NCI-H2081 (cell line): ENCODE measurements at places on chromosomes 2 and 18.

DNA sequence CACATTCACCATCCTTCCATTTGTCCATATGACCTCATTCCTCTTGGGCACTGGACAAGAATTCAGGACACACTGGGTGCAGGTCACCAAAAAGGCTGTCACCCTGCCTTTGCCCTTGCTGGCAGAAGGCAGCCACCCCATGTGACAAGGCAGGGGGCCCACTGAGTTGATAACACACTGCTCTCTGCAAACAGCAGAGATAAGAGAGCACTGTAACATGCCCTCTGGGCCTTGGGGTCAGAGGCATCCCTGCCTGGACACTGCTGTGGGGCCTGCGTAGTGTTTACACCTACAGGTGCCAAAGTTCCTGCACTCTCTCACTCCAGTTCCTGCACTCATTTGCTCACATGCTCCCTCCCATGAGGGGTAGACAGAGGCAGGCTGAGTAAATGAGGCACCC is 344.7 kb upstream of the TCF4 start:
- DNase-seq, result no peak

DNA sequence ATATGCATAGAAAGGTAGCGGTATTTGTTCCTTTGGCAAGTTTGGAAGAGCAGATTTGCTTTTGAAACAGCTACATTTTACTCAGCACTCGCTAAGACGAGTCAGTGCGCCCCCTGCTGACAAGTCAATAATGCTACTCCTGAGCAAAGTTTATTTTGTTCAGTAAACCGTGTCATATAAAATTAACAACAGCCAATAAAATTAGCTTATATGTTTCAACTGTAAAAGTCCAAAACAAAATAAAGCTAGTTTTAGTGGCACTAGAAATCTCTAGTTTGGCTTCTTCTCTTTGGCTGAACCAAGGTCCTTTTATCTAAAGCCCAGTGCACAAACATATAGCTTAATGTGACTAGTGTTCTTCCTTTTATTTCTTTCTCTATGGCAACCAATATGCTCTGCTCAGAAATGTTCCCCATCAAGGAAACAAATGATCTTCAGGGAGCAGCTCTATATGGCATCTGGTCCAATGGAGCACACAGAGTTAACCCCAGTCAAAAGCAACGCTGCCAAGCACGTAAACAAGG is 4.2 kb upstream of the POU3F3 start:
- peak; percentile 63 for DNase-seq

DNA sequence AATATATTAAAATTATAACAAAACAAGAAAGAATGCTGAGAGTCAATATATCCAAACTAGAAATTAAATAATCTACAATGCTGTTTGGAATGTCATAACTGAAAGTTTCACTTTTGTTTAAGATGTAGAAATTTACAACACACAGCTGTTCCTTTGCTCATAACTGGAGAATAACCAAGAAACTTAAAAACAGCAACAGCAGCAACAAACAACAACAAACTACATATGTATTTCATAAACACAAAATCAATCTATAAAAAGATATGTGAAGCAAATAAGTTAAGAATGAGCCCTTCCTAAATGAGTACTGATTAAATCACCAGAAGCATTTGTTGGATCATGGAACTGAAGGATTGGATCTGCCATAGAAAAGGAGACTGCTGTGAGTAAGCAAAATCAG is 456.5 kb upstream of the ZNF804A start:
- DNase-seq, result no peak

DNA sequence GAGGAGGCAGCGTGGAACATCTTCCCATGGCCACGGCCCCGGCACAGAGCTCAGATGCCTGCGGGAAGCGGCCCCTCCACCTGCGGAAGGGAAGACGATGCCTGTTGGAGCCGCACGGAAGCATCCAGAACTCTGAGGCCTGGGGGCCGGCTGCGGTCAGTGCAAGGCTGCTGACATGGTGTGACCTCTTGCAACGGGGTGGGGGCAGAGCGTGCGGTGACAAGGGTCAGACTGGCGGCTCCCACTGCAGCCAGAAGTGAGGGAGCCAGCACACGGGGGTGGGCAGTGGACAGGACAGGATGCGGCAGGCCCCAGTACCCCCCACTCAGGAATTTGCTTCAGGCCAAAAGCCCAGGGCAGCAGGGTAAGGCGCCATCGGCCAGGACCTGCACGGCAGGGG is 48.8 kb downstream of the SLC66A2 start:
- no peak for DNase-seq

DNA sequence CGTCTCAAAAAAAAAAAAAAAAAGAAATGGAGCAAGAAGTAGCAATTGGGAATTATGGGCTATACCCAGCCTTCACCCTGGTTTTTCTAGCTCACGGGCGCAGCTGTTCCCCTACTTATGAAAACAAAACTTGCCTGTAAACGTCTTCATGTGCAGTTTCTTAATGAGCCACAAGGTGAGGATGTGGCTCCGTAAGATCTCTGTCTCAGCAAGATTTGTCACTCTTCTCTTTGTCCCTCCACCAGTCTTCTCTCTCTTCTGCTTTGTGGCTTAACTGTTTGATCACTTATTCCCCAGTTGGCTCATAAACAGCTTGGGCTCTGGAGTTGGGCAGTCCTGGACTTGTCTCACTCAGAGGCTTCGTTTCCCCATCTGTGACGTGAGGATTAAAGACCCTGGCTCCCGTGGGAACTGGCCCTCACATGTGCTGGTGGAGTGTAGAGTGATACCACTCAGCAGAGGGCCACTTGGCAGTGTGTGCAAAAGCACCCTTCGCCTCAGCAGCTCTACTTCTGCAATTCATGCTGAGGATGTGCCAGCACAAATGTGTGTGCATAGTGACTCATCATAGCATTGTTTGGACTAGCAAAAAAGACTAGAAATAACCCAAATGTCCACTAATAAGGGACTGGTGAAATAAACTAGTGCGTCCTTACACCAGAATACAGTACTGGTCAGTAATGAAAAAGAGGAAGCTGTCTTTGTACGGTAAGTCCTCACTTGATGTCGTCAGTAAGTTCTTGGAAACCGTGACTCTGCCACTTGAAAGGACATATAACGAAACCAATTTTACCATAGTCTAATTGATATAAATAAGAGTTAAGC is 8.7 kb downstream of the CEP68 start:
- DNase-seq, result no peak

- no peak for DNase-seq
Measured at GRCh38 chr2:30336978-30337841, 105.9 kb downstream of the LBH start.
